NCI-H446 treated with DMSO at 0.1 percent for 48 hours (cell line): ENCODE measurements at places on chromosomes 5 and 9.

- no peak for DNase-seq
Measured at GRCh38 chr9:125397736-125398135, 136.1 kb downstream of the GAPVD1 start.

- DNase-seq, result peak; percentile 52
Measured at GRCh38 chr5:176817369-176817840, 7.0 kb downstream of the UNC5A start.

GRCh38 chr5:142659405-142659804 is 26.5 kb downstream of the FGF1 start:
- no peak for DNase-seq

DNA sequence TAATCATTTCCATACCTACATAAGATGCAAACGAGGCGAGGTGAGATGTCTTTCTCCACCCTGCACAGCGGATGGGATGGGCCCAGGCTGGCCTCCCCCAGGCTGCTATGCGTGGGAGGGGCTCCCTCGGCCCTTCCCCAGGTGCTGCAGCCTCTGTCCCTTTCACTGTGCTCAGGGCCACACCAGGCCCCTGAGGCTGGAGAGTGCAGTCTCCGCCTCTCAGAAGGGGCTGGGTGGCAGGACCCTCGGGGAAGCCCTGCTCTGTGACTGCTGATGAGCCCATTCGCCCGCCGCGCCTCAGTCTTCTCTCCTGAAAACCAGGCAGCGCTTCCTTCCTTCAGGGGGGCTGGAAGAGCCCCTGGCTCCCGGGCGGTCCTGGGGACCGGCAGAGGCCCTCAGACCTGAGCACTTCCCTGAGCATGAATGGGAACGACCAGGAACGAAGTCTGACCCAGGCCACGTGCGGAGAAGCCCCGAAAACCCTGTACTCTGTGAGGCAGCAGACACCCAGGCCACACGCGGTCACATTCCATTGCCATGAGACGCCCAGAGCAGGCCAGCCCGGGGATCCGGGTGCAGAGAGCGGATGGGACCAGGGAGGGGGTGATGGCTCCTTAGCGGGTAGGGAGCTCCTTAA is 21.9 kb upstream of the NOTCH1 start:
- no peak for DNase-seq

DNA sequence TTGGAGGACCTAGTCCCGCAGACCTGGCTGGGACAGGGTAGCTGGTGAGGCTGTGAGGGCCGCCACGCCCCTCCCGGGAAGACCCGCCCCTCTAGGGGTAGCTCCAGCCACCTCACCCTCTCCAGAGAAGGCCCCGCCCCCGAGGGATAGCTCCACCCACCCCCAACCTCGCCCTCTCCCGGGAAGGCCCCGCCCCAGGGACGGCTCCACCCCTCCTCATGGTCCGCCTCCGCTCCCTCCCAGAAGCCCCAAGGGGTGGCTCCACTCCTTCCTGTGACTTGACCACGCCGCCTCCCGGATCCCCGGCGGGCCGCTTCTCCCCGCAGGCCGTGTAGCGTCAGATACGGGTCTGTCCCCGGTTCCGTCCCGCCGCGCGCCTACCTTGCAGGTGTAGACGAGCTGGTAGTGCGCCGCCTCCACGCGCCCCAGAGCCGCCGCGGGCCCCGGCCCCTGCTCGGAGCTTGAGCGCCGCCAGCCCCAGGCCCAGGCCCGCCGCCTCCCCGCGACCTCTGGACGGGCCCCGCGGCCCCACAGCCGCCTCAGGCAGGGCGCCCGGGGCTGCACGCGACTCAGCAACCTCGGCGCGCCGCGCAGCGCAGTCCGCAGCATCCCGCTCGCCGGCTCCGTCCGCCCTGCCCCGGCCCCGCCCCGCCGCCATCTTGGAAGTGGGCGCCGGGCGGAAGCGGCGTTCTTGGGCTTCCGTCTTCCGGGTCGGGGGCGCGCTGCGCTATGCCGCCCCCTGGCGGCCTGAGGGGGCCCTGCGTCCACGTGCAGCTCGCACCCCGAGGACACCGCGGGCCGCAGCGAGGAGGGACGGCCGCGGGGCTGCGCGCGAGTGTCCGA is at the start of gene DNLZ:
DNLZ (minus strand) TSS at position 639 of the 843 bp plus-strand sequence; CDS start at position 609, 30 bp downstream.
- DNase-seq, result peak; percentile 63
